Fibroblast of villous mesenchyme (primary cell): ENCODE measurements at places on chromosomes 4 and X.

DNA sequence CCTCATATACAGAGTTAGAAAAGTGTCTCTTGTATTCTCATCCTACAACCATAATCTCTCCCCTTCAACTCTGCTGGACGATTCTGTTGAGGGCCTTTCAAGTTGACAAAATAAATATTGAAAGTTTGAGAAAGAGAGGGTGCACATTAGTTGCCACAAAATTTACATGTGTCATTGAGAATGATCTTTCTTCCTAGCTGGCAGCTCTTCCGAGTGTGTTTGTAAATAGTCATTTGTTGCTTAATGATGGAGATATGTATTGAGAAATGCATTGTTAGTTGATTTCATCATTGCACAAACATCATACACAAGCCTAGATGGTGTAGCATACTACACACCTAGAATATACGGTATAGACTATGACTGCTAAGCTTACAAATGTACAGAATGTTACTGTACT lies 632.8 kb upstream of the AMOT start:
- peak; percentile 16 for DNase-seq

DNA sequence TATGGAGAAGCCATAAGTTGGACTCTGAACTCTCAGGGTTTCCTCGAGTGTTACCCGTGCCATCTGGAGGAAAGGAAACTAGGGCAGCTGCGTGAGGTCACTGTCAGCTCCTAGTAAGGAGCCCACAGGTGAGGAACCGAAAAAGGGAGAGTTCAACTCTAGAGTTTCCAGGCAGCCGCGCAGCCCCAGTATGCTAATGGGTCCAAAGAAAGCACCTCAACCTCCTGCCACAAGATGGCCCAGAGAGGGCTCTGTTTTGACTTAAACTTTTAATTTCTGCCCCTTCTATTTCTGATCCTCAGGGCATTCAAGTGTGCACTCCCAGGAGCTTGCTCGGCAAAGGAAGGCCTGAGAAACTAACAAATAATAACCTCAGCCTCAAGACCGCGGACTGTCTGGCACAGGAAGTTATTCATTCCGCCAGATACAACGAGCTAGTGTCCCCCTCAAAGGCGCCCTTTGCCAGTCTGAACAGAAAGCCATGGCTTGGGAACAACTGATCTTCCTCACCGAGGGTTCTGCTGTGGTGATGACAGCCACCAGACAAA lies 13.9 kb downstream of the SCARB2 start:
- DNase-seq, result peak; percentile 38

- DNase-seq, result no peak
Observed at GRCh38 chrX:33065415-33065814, 145.9 kb downstream of the DMD start.

GRCh38 chr4:88130544-88131305 lies 27.7 kb downstream of the ABCG2 start:
- DNase-seq, result no peak

DNA sequence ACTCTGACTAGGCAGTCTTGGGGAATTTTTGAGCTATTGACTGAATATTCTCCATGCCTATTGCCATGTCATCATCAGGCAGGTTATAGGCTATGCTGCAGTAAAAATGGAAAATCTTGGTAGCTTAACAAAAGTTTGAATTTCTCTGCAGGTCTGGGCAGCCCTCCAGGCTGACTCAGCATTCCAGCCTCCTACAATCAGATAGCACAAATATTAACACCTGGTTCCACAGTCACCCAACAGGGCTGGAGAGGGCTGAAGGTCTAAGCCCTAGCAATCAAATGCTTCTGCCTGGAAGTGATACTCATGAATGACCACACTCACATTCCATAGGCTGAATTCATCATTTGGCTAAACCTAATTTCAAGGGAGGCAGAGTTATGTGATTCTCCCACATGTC lies 9.6 kb upstream of the PPP3CA start:
- DNase-seq, result peak; percentile 86

- no peak for DNase-seq
Observed at GRCh38 chr4:186010821-186011220, 58.1 kb upstream of the TLR3 start.

DNA sequence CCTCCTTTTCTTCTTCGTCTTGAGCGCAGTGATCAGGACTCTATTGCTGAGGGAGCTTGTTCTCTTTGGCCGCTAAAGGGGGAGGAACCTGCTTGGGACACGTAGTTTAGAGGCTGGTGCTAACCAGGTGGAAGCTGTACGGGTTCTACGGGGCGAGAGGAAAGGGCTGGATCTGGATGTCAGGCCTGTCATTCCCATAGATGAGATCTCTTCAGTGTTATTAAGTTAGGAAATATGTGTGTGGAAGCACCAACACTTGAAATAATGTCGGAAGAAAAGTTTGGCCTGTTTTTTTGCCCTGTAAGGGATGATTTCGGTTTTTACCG lies 643 bp downstream of the SRP72 start:
- peak; percentile 49 for DNase-seq

GRCh38 chr4:74541667-74542066 lies 96.7 kb downstream of the AREG start:
- no peak for DNase-seq

DNA sequence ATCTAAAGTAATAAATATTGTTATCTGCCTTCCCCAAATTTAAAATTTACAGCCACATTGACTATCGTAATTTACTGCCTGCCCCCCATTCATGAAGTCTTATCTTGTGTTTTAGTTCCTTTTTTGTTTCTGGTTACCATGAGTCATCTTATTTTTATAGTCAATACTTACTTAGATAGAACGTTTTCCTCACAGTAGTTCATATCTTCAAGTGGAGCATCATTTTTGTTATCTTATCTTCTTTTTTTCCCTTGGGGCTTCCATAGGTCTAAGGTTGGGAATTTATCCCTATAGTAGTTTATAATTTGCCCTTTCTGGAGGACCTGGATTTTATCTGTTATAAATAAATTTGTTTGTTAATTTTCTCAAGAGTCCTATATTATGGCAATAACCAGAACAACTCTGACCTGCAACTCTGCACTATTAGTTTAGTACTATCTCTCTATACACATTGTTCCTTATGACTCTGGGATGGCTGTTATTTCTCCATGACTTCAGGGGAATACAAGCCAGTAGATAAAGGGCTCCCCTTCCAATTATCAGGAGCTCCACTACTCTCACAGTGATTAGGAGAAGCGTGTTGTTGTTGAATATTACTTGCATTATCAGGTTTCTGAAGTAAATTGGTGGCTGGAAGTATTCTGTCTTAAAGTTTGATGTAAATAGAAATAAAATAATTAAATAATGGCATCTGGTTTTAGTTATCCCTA lies 330.6 kb downstream of the GALNTL6 start:
- DNase-seq, result no peak

GRCh38 chr4:14529653-14530052 lies 472.6 kb upstream of the CPEB2 start:
- no peak for DNase-seq

- DNase-seq, result no peak
Observed at GRCh38 chr4:22634541-22635181, 58.1 kb upstream of the GBA3 start.

- no peak for DNase-seq
Observed at GRCh38 chr4:161696944-161697343, 466.9 kb downstream of the FSTL5 start.

GRCh38 chr4:181684310-181684709 lies 558.9 kb upstream of the TENM3 start:
- DNase-seq, result peak; percentile 67

DNA sequence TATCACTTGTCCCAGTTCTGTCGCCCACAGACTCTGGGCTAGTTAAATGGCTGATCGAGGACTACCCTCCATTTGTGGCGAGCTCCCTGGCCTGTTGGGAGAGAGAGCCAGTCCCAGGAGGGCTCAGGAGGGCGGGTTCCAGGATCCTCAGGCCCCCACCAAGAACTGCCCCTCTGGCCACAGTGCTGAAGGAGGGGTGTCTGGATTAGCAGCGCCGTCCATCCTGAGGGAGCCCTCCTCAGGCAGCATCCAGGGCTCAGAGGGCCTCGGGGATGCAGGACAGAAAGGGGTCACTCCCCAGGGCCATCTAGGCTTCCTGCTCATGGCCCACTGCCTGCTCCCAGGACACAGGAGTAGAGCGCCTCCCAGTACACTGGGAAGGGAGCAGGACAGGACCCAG lies 6.1 kb downstream of the PNMA5 start:
- no peak for DNase-seq

DNA sequence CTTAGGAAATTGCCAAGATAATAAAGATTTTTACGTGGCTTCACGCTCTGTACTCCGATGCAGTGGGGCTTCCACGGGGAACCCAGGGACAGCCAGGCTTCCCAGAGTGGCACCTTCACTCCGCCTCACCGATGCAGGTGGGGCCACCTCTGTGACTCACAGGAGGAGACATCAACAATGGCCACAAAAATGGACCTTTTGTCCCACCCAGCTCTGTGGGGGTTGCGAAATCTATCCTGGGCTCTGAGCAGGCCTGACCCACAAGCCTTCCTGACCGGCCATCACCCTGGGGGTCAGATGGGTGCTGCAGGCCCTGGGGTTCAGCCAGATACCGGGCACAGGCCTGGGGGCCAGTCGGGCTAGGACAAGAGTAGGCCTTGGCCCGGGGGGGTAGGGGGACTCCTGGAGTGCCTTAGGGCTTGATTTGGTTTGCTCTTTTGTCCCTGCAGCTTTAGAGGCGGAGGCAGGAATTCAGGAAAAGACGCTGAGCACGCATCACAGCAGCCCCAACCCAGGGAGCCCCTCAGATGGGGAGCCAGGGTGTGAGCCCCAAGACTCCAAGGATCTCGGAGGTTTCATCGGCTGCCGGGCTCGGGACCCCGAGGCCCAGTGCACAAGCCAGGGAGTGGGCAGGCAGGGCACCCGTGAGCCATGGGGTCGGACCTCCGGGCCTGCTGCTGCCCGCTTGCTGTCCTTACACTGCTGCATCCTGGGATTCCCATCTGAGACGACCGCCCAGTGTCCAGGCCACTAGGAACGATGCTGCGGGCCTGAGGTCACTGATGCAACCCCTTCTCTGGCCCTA lies 136.5 kb upstream of the NKX1-1 start:
- DNase-seq, result no peak

- DNase-seq, result peak; percentile 4
Observed at GRCh38 chrX:114841051-114841450, 176.4 kb downstream of the IL13RA2 start.

DNA sequence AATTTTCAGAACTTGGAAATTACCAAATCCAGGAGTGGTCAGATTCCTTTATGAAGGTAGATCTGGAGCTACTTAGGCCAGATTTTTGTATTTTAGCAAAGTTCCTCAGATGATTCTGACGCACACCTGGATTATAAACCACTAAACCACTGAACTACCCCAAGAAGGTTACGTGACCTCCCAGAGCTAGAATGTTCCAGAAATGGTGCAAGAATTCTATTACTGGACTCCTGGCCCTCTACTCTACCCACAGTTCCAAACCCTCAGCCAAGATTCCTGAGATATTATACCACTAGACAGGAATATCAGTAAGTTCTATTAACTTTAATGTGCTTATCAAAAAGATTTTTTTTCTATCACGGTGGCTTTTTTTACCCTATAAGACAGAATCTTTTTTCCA lies 67.1 kb downstream of the ABCG2 start:
- DNase-seq, result no peak

DNA sequence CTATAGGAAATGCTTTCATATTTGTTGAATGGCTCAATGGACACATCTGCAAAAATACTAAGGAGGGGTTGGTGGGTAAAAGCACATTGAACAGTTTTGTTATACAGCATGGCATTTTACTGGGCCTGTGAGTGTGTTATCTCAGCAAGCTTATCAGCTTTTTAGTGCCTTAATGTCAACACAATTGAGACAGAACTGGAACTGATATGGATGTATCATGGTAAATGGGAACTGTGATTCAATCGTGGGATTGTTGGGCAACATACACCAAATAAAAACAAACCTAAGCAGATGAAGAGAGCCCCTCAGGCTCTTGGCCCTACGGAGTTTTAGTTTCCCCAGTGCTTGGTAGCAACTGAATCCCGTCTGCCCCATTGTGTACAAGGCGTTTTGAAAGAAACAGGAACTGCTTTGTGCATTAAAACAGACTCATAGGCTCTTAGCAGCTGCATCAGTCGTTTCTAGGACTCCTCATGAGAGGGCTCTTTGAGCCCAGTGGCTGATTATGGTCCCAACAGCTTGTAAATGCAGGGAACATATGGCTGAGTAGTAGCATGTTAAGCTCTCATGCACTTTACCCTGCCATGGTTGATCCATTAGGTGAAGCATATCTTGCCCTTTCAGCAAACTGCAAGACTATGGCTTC lies 7.3 kb downstream of the GPR119 start:
- DNase-seq, result peak; percentile 2

- peak; percentile 54 for DNase-seq
Observed at GRCh38 chr4:107801766-107802211, 22.9 kb upstream of the SGMS2 start.

DNA sequence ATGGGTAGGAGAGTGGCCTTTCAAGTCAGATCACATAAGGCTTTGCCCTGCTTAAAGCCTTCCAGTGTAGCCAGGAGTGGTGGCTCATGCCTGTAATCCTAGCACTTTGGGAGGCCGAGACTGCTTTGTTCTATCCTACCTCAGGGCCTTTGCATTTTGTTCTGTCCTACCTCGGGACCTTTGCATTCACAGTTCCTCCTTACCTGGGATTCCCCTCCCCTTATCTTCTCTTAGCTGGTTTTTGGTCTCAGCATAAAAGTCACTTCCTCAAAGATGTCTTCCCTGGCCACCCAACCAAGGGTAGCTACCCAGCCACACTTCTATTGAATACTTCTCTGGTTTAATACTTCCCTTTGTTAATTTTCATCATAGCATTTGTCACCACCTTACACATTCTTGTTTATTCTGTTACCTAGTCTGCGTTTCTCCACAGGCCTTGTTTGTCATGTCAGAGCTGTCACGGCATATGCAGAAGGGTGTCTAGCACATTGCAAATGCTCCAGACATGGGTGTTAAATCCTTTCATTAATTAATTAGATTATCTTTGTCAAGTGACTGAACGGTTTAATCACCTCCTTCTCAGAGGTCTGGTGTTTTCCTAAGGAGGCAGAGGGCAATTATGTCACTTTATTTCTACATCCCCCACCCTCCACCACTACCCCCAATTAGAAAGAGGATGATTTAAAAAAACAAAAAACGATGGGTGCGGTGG lies 11.3 kb upstream of the SETD7 start:
- DNase-seq, result no peak

DNA sequence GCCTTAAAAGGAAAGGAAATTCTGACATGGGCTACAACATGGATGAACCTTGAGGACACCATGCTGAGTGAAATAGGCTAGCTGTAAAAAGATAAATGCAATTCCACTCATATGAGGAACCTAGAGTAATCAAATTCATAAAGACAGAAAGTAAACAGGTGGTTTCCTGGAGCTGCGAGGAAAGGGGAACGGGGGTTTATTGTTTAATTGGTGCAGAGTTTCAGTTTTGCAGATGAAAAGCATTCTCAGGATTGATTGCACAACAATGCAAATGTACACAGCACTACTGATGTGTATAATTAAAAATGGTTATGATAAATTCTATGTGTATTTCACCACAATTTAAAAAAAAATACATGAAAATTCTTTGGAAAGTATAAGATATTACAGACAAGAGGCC lies 24.0 kb downstream of the PLRG1 start:
- DNase-seq, result no peak

GRCh38 chr4:109020861-109021260 lies 258.0 kb upstream of the ETNPPL start:
- no peak for DNase-seq

- no peak for DNase-seq
Observed at GRCh38 chr4:15198070-15198727, 195.9 kb downstream of the CPEB2 start.
